CD4-positive, alpha-beta T cell treated with Interleukin-17A for 1 hour (primary cell): ENCODE measurements at places on chromosomes 3 and 15.

- DNase-seq: no peak
Observed at GRCh38 chr15:82060817-82061216, 15.0 kb upstream of the MEX3B start.

GRCh38 chr3:169052465-169053302, 610.8 kb downstream of the MECOM start:
- no peak for DNase-seq

- DNase-seq: no peak
Observed at GRCh38 chr3:32421185-32421584, 29.5 kb downstream of the CMTM7 start.

GRCh38 chr15:29835301-29835700, 13.0 kb upstream of the TJP1 start:
- no peak for DNase-seq

GRCh38 chr3:139225548-139225947, 118.3 kb upstream of the MRPS22 start:
- DNase-seq: no peak

DNA sequence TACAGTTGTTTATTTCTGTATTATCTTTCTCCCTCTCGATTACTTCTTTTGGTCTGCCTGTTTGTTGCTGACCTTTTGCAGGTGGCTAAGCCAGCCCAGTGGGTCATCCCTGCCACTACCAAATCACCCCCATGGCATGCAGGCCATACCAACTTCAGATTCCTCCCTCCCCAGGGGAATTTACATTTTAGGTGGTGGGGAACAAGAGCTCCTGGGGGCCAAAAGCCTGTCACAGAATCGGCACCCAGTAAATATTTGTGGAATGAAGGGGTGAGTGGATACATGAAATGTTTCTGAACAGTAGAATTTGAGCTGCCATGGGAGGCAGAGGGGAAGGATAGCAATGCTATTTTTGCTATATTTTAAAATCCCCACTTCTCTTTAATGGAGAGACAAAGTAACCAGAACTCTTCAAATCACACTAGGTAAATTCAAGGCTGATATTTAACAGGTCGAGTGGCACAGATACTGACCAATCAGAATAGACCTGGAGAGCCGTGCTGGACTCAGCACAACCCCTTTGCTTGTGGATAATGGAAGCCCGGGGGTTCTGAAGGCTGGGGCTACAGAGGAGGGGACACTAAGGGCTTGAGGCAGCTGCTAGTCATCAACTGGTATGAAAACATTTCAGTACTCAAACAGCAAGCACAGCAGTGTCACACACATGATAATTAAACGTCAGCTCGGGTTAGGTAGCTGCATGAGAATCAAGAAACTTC, 54.3 kb upstream of the SMAD3 start:
- no peak for DNase-seq

DNA sequence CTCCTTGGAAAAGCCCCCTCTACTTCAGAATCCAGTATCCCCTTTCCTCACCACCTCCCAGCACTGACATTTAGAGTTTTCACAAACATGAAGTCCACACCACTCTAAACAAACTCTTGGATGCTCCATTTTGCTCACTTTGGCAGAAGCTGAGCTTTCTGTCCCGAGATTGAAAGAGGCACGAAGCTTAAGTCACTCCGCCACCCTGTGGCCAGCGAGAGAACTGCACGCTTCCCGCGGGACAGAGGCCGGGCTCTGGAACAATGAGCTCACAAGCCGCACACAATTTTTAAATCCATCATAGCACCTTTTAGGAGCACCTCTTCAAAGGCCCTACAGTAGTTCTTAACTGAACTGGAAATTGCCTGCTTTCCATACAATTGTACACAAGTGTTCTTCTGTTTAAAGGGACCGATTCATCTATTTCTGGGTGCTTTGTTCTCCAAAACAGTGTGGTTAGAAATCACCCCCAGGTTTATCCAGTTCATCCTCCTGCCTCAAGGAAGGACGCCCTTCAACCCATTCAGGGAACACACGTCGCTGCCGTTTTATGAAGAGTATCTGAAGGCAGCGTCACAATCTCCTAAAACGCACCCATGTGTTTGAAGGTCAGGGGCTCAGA, 226.1 kb downstream of the VPS13C start:
- DNase-seq: peak; percentile 69

GRCh38 chr3:39150803-39151631, 2.4 kb downstream of the CSRNP1 start:
- peak; percentile 52 for DNase-seq
